Hair follicle dermal papilla cell (primary cell): ENCODE measurements at places on chromosomes 13 and 19. TPM values are rescaled to one million over a fixed set of nuclear protein-coding genes. Genes with fewer than 3 reads are reported as not detected.

Gene FREM2
- total RNA-seq: 0.16 TPM in 1 of 2 replicates, not detected in the other

Gene BRME1
- total RNA-seq: 0.36 and 0.97 TPM in 2 replicates

Gene ICAM3
- 1.3 and 2.6 TPM in 2 replicates for total RNA-seq

Gene CARS2
- total RNA-seq: 81.1 and 98.5 TPM in 2 replicates

Gene KLF1
- total RNA-seq: not detected in 2 replicates

Gene ZSCAN4
- total RNA-seq: not detected in 2 replicates

Gene SYNGR4
- not detected in 2 replicates for total RNA-seq

Gene FAM124A
- total RNA-seq: 0.97 and 1.2 TPM in 2 replicates

Gene CBY2
- not detected in 2 replicates for total RNA-seq

Gene PSG1
- 3.6 and 17.2 TPM in 2 replicates for total RNA-seq

Gene ACER1
- total RNA-seq: not detected in 2 replicates

Gene MAST3
- 3.2 and 3.6 TPM in 2 replicates for total RNA-seq

Gene DMWD
- 67.4 and 90.9 TPM in 2 replicates for total RNA-seq

Gene TUBA3C
- not detected in 2 replicates for total RNA-seq

Gene SPACA4
- not detected in 2 replicates for total RNA-seq

Gene BCAM
- 1.6 and 3.6 TPM in 2 replicates for total RNA-seq

Gene MAB21L1
- total RNA-seq: 1.5 and 6.0 TPM in 2 replicates

Gene TJP3
- not detected in 2 replicates for total RNA-seq

Gene COX6B2
- not detected in 2 replicates for total RNA-seq

Gene PCSK4
- 2.3 and 2.8 TPM in 2 replicates for total RNA-seq

Gene PRR22
- 0.49 and 1.1 TPM in 2 replicates for total RNA-seq

Gene SRRM5
- total RNA-seq: 0.24 TPM in 1 of 2 replicates, not detected in the other

Gene SCAF1
- 21.7 and 23.8 TPM in 2 replicates for total RNA-seq

Gene TMIGD2
- 0.36 TPM in 1 of 2 replicates, not detected in the other for total RNA-seq

Gene FOSB
- 1.3 and 2.9 TPM in 2 replicates for total RNA-seq

Gene PBX4
- 3.4 and 4.4 TPM in 2 replicates for total RNA-seq

Gene LRRC25
- total RNA-seq: not detected in 2 replicates

Gene PROZ
- not detected in 2 replicates for total RNA-seq

Gene CNMD
- total RNA-seq: not detected in 2 replicates

Gene FUT1
- not detected in 2 replicates for total RNA-seq

Gene ZNF556
- total RNA-seq: 0.12 TPM in 1 of 2 replicates, not detected in the other

Gene ZIC2
- total RNA-seq: under 0.01 TPM in 1 of 2 replicates, not detected in the other

Gene ZNF726
- 0.81 and 1.2 TPM in 2 replicates for total RNA-seq

Gene FUT3
- total RNA-seq: not detected in 2 replicates

Gene CEACAM7
- not detected in 2 replicates for total RNA-seq

Gene ELOF1
- 30.8 TPM in 2 replicates for total RNA-seq

Gene KLK5
- 0.65 and 3.3 TPM in 2 replicates for total RNA-seq

Gene NXNL1
- not detected in 2 replicates for total RNA-seq

Gene ZNF880
- 24.2 and 27.6 TPM in 2 replicates for total RNA-seq

Gene FIZ1
- total RNA-seq: 3.9 and 7.3 TPM in 2 replicates

Gene CAPN12
- total RNA-seq: 0.24 and 0.65 TPM in 2 replicates

Gene NECTIN2
- total RNA-seq: 53.2 and 53.7 TPM in 2 replicates

Gene ZNF599
- 5.5 and 9.0 TPM in 2 replicates for total RNA-seq

Gene CNN1
- 8.4 and 13.2 TPM in 2 replicates for total RNA-seq
